EH (cell line): ENCODE measurements at places on chromosomes 3 and 15.

GRCh38 chr15:37056177-37057121 is 43.9 kb downstream of the MEIS2 start:
- no peak for DNase-seq

- DNase-seq: no peak
Observed at GRCh38 chr3:88291486-88291885, 141.7 kb downstream of the C3orf38 start.

- peak; percentile 46 for DNase-seq
Observed at GRCh38 chr3:39096775-39097174, 10.7 kb downstream of the GORASP1 start.

DNA sequence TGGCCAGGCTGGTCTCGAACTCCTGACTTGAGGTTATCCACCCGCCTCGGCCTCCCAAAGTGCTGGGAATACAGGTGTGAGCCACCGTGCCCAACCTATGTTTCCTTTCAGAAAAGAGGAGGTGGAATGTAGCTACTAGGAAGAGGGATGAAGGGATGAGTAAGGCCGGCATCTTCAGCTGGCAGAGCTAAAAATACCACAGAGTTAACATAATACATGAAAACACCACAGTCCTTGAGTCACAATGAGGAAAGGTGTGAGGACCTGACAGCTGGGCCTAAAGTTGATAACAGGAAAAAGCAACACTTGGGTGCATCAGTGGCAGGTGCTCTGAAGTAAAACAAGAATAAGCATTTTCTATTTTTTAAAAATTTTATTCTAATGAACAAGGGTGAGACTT is 392.2 kb downstream of the DIPK2A start:
- DNase-seq: no peak

GRCh38 chr3:157204431-157204830 is 44.5 kb upstream of the CCNL1 start:
- peak; percentile 56 for DNase-seq

DNA sequence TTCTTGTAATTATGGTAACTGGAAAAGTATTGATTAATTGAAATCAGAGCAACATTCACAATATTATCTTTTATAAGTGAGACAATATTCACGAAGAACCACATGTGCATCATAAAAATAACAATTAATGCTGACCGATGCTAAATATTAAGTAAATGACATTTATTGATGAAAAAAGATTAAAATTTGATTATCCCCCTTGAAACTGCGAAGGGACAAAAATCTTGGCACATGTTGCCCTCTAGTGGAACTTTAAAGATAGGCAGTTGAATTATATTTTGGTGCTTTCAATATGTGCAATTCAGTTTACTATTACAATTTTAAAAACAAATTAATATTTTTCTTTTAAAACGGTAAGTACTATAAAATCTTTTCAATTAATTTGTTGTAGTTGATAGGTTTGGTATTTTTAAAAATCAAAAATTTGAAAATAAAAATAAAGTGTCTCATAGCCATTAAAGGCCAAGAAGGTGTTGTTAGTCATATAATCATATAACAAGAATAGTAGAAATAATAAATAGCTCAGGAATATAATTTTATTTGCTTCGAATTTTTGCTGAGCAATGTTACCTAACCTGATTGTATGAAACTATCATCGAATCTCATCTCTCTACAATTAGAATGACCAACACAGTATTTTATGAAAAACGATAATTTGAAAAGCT is 270.2 kb downstream of the ROBO1 start:
- DNase-seq: peak; percentile 20

DNA sequence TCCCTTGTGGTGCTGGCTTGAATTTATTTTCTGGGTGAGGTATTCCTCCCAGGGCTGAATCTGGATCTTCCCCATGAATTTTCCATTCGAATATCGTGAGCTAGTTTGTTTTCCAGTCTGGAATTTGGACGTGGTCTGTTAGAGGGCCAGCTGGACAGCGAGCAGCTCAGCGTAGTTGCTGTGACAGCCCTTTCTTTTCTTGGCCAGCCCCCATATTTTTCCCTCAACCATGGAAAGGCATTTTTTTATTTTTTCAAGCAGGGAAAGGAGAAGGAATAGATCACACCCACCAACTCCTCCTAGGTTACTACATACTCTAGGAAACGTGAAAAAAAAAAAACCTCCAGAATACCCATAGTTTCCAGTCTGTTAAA is 152.0 kb downstream of the KLHL25 start:
- peak; percentile 58 for DNase-seq

GRCh38 chr3:147775816-147776530 is 366.8 kb downstream of the ZIC1 start:
- peak; percentile 10 for DNase-seq

- DNase-seq: no peak
Observed at GRCh38 chr3:98361289-98361688, 7.6 kb downstream of the OR5K4 start.

DNA sequence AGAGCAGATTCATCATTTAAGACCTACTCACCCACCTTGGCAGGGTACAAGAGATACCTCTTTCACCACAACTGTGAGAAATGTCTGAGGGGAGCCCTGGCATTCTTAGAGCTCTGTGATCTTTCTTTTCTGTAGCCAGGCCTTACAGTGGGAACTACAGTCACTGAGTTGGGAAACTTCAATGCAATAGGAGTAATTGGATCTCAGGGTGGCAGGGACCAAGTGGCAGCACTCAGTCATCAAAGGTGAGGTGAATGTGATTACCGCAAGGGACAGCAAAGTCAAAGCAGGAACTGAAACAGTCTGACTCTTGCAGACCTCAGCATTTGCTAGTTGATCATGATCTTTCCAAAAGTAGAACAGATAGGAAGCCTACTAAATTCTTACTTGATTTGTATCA is 7.2 kb upstream of the MCF2L2 start:
- DNase-seq: no peak

DNA sequence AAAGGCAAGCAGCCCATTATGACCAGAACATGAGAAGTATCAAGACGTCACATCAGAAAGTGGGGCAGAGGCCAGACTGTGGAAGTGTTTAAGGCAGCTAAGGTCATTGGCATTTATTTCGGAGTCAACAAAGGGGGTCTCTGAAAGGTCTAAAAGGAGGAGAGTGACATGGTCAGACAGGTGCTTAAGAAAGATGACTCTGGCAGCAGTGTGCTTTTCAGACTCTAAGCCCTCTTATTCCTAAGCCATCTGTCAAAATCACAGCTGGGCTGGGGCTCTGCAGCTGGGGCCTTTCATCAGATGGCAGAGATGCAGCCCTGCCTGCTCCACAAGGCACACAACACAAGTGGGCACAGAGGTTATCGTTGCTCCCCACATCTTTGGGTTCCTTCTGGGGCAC is 14.0 kb downstream of the FBXL22 start:
- DNase-seq: no peak

GRCh38 chr15:36414670-36415069 is 164.8 kb upstream of the CDIN1 start:
- no peak for DNase-seq

DNA sequence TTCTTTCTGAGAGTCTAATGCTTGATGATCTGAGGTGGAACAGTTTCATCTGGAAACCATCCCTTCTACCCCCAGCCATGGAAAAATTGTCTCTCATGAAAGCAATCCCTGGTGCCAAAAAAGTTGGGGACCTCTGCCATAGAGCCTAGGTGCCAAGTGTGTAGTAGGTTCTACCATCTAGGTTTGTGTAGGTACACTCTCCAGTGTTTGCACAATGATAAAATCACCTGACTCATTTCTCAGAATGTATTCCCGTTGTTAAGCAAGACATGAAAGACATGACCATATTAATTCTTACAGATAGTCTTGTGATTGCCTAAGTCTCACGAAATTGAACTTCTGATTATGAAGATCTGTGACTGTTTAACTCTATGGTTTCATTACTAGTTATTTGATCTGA is 68.6 kb downstream of the KAT2B start:
- no peak for DNase-seq

GRCh38 chr3:14532691-14533456 is 7.3 kb downstream of the GRIP2 start:
- peak; percentile 6 for DNase-seq

DNA sequence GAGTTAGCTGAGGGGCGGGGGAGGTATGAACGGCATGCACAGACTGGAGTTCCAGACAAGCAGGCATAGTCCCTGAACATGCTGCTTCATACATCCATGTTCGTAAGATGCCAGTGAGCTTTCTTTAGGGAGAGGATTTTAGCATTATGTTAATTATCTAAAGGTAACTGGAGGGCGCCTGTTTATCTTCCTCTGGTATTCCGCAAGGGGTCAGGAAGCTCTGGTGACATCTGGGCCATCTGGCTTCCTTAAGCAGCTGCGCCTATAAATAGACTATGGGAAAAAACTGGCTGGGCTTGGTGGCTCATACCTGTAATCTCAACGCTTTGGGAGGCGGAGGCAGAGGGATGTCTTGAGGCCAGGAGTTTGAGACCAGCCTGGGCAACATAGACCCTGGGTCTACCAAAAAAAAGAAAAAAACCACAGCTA is 1.5 kb upstream of the FBXO22 start:
- DNase-seq: peak; percentile 18

GRCh38 chr3:25508901-25509300 is 80.8 kb downstream of the RARB start:
- peak; percentile 91 for DNase-seq

DNA sequence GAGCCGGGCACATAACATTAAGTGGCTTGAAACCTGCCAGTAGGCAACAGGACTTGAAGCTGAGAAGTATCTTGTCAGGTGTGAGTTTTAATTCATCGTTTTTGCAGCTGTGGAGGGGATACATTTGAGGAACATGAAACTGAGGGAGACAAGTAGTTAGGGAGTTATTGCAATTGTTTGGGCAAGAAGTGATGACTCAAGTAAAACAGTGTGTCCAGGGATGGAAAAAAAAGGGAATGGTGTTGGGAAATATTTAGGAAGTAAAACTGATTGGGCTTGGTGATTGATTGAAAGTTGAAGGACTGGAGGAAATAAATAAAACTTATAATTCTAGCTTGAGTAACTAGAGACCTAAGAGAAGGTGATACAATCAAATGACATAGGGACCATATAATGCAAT is 85.5 kb downstream of the NCEH1 start:
- DNase-seq: peak; percentile 39

DNA sequence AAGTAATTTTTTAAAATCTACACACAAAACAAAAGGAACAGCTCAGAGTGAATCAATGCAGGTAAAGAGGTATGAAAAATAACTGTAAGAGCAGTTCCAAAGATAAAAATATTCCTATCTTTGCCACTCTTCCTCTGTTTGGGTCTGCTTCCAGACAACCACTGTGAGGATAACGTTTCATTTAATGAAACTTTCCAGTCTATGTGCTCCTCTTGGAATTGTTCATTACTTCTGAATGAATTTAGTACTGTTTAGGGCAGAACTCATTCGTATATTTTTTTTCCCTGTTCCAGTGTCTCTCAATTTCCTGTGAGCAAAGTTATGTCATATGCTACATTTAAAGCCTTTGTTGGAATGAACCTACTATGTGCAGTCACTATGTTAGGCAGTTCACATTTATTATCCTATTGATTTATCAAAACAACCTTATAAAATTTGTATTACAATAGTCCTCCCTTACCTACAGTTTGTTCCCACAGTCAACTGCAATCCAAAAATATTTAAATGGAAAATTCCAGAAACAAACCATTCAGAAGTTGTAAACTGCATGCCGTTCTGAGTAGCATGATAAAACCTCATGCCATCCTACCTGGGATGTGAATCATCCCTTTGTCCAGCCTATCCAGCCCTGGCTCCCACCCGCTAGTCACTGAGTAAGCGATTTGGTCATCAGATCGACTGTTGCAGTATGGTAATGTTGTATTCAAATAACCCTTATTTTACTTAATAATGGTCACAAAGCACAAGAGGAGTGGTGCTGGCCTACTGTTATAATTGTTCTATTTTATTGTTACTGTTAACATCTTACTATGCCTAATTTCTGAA is 98.1 kb downstream of the TMCC1 start:
- peak; percentile 51 for DNase-seq

DNA sequence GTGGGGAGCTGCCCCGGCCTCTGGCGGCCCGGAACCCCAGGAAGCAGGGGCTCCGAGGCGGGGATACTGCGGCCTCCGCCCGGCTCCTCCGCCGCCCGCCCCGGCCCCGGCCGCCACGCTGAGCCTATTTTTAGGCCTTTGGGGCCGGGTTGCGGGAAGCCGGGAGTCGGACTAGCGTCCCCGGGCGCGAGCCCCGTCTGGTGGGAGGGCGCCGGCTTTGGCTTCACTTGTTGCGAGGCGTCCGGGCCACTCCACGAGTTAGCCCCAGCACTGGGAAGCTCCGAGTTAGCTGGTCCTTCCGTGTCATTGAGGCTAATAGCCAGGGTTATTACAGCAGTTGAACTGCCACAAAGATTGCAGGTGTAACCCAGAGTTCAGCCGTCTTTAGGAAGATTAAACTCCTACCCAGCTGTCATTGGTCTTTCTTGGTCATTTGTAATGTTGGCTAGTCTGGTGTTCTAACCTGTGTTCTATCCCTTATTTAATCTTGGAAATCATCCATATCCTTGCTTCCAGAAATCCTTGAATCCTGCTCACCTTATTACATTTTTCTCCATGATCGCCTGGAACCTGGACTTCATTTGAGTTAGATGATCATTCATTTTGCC is 791 bp downstream of the GYG1 start:
- peak; percentile 58 for DNase-seq

GRCh38 chr15:29457729-29458128 is 188.1 kb upstream of the NSMCE3 start:
- no peak for DNase-seq

DNA sequence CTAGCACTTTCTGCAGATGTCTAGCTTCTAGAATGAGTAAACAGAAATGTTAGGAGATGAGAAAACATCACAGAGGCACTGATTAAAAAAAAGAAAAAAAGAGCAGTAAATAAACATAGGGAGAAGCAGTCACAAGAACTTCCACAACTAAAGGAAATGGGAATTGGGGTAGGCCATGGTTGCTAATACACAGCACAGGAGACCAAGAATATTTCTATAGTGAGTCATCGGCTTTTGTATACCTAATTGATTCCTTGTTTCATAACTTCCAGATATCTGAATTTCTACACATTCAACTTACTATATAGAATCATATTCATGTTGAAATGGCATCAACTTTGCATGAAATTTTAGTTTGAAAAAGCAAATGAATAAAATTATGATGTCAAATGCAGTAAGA is 47.3 kb upstream of the TCF12 start:
- peak; percentile 77 for DNase-seq

- peak; percentile 82 for DNase-seq
Observed at GRCh38 chr3:4751502-4752101, 227.6 kb upstream of the BHLHE40 start.

- no peak for DNase-seq
Observed at GRCh38 chr3:14889205-14889604, 58.2 kb upstream of the NR2C2 start.

DNA sequence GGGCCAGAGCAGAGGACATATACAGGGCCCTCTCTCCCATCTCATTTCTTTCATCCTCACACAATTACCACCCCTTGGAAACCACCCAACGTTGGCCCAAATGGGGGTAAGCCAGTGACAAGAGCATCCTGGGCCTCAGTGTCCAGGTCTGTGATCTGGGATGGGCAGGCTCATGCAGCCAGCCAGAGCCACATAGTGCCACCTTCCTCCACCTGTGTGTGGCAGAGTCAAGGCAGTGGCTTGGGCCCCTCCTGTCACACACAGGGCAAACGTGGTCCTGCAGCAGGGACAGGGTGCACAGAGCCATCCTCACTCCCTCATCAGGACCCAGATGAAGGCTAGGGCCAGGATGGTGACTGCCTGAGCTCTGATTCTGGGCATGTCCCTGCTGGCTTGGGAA is 2.3 kb upstream of the MYL3 start:
- no peak for DNase-seq

GRCh38 chr3:197367081-197367780 is 68.8 kb upstream of the DLG1 start:
- DNase-seq: peak; percentile 77

GRCh38 chr3:173993299-173993698 is 595.8 kb downstream of the NLGN1 start:
- DNase-seq: peak; percentile 86

GRCh38 chr3:66480666-66481065 is 20.2 kb downstream of the LRIG1 start:
- DNase-seq: peak; percentile 77
